ENCODE measurements at places on chromosomes 2 and 18.

GRCh38 chr2:181334158-181334826, 122.9 kb upstream of the ITGA4 start:
- DNase-seq, result no peak

DNA sequence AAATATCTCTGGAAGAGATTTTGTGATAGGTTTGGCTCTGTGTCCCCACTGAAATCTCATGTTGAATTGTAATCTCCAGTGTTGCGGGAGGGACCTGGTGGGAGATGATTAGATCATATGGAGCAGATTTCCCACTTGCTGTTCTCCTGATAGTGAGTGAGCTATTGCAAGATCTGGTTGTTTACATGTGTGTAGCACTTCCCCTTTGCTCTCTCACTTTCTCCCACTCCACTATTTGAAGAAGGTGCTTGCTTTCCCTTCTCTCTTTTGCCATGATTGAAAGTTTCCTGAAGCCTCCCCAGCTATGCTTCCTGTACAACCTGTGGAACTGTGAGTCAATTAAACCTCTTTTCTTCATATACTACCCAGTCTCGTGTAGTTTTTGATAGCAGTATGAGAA, 97.0 kb upstream of the FN1 start:
- DNase-seq, result no peak

DNA sequence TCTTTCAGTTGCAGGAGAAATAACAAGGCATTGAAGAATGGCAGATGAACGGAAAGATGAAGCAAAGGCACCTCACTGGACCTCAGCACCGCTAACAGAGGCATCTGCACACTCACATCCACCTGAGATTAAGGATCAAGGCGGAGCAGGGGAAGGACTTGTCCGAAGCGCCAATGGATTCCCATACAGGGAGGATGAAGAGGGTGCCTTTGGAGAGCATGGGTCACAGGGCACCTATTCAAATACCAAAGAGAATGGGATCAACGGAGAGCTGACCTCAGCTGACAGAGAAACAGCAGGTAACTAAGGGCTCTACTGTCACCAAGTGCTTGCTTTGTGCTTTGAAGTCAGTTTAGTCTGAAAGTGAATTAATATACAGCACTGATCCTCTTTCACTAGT, 118.5 kb upstream of the UNC80 start:
- DNase-seq, result no peak

GRCh38 chr18:77346208-77346810, 96.7 kb downstream of the GALR1 start:
- no peak for DNase-seq

- DNase-seq, result no peak
Observed at GRCh38 chr18:59820663-59821062, 79.1 kb upstream of the PMAIP1 start.

- no peak for DNase-seq
Observed at GRCh38 chr2:47490406-47490805, 87.5 kb downstream of the MSH2 start.

DNA sequence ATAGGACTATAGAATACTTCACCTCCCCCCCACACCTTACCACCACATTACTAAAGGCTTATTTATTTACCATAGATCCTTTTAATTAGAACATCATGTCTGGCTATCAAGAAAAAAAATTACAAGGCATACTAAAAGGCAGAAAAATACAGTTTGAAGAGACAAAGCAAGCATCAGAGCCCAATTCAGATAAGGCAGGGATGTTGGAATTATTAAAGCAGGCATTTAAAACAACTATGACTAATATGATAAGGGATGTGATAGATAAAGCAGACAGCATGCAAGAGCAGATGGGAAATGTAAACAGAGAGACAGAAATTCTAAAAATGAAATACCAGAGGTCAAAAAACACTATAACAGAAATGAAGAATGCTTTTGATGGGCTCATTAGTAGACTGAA, 55.4 kb upstream of the SMIM21 start:
- DNase-seq, result no peak

- DNase-seq, result no peak
Observed at GRCh38 chr2:144518748-144519596, 947 bp downstream of the ZEB2 start.

DNA sequence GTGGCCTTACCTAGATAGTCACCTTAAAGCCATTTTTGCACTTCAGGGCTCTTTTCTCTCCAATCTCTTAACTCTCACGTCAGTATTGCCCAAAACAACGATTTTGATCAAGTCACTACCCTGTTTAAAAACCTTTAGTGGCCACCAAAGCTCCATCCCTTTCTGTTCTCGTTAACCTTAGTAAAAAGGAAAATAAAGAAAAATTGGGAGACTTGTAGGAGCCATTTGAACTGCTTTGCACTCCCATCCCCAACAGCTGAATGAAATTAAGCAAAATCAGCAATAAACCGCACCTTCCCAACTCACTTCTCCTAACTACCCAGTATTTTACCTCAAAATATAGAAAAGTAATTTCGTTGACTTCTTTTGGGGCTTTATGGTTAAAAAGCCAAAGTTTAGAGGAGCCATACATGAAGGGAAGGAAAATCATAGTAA, 686 bp upstream of the ARL5A start:
- DNase-seq, result no peak

DNA sequence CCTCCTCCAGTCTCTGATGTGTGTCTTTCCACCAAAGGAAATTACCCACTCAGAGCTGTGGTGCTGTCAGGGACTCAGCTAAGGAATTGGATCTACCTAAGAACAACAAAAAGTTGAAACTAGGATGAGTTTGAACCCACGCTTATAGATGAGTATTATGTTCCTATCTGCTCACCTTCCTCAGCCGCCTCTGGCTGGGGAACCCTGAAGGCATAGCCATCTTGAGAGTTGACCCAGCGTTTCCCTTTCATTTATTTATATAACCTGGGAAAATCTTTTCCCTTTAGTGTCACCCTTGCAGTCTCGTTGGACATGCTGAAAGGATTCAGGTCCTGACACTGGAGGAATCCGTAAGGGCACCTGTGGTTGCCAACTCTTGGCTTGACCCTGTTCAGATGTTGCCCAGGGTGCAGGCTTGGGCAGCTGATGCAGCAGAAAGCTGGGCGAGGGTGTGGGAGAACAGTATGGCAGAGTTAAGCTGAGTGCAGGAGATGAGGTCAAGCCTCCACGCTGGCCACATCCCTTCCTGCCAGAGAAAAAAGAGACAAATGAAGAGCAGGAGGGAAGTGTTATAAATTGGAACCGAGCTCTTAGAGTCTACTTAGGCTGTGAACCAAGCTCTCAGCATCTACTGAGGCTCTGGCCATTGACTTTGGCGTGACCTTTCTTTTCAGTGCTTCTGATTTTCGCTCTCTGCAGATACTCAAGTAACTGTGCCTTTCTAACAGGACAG, 1.9 kb downstream of the CDH20 start:
- no peak for DNase-seq

Measured in stimulated activated CD4-positive, alpha-beta T cell treated with anti-CD3 and anti-CD28 coated beads, Interleukin-2, amount 100 ng/mL, for 24 hours (primary cell).